ENCODE measurements at places on chromosomes 1 and 21.

- DNase-seq = no peak
These were observed 77.6 kb downstream of the CD247 start for GRCh38 chr1:167440776-167441175.

- DNase-seq = peak; percentile 23
These were observed 82.3 kb downstream of the DENND1B start for GRCh38 chr1:197692965-197693364.

DNA sequence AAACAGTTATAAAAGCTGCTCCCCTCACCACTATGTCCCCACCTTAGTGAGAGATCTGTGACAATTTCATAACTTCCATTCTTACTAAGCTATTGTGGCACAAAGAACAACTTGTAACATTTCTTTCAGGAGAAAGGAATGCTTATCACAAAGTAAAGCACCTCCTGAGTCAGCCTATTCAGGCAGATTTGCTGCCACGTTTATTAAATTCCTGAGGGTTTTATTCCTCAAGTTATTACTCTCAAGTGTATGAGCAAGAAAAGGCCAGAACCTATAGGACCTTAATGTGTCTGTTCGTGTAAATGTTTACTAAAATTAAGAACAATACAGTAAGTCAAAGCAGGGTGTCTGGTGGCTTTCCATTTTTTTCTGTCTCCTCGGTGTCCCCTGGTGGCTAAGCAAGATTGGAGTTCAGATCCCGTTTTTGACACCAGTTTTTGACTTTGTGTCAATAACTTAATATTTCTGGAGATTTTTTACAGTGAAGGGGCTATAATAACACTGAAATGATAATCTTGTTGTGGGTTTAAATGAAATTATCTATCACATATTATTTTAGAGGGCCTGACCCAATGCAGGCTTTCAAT, 1539.6 kb downstream of the BRINP3 start:
- peak; percentile 6 for DNase-seq

DNA sequence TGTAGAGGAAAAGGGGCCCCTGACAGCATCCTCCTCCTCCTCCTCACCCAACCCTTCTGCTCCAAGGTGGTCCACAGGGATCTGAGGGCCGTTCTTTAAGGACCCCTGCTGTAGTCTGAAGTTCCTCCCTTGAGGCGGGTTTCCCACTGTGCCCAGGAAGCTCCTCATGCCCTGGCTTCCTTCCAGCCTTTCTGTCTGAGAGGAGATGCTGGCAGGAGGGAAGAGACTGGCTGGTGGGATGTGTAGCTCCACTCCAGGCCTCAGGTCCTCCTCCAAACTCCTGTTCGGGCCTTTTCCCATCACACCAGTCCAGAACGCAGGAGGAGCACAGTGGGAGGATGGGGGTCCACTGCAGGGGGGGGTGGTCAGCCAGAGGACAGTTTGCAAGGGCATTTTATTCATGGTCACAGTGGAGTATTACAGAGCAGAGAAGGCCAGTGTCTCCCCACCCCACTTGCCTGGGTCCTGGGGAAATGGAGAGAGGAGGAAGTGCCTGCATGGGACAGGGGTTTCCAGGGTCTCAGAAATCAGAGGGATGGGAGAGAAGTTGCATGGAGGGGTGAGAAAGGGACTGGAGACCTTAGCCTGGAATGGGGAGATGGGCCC, 7.8 kb downstream of the ETV3L start:
- no peak for DNase-seq

DNA sequence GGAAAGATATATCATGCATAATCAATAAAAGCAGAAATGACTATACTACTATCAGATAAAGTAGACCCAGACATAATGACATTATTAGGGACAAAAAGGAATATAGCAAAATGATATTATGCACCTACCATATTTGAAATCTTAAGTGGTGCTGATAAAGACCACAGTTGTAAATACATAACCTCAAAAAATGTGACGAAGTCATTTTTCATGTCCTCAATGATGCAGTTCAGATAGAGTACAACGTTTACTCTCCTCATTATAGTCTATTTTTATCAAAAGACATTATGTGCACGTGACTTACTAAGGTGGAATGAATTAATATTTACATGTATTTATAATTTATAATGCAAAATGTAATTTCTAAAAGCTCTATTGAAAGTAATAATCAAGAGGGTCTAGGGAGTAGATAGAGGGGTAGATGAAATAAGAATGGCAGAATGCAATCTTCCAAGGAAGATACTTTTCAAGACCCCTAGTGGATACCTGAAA, 61.7 kb upstream of the TNFSF4 start:
- DNase-seq = no peak

DNA sequence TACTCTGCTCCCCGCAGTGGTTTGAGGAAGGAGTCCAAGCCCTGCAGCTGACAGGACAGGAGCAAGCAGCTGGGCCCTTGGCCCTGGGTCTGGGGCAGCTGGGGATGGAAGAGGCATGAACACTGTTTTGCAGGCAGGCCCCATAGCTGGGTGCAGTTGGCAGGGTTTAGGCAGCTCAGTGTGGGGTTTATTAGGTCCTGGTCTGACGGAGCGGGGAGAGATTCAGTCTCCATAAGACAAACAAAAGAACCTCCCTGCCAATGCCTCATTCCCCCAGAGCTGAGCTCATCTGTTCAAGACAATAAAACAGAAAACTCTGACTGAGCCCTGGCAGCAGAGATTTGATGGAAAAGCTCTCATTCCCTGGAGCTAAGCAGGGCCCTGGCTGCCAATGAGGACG, 37.3 kb downstream of the OLFML2B start:
- DNase-seq = no peak

- DNase-seq = no peak
These were observed 31.7 kb downstream of the ZP4 start for GRCh38 chr1:237858992-237859391.

GRCh38 chr1:200938955-200939354, 44.3 kb downstream of the INAVA start:
- DNase-seq = no peak

DNA sequence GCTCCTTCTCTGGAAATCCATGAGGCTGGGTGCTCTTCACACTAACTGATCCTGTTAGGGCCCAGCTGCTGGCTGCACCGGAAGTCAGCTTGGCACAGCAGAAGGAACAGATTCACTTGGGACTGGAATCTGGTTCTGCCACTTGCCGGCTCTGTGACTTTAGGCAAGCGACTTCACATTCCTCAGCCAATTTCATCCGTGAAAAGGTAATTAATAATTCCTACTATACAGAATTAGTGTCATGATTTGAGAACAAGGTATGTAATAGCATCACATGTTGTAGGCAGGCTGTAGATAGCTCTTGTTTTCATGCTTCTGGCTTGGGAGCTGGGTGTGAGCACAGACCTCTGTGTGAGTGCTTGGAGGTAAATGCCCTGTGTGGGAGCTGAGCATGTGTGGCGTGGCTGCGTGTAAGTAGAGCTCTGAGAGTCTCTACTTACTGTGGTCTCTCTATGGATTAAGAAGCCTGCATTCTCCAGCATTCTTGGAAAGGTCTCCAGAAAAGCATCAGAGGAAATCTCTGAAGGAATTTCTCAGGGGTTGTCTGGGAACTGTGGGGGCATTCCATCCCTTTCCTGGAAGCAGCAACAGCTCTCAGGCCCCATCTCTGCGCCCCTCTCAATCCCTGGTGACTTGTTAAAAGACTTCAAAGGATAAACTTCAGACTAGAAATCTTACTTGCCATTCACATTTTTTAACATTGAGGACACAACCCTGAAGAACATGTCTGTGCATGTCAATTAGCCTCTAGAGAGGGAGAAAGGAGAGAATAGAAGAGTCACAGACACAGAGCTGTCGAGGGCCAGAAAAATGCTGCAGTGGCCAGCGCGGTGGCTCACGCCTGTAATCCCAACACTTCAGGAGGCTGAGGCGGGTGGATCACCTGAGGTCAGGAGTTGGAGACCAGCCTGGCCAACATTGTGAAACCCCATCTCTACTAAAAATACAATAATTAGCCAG, 47.7 kb upstream of the PPM1J start:
- DNase-seq = peak; percentile 47

GRCh38 chr1:162169031-162169790, 99.7 kb downstream of the NOS1AP start:
- peak; percentile 66 for DNase-seq

GRCh38 chr1:41662061-41662764, 177.7 kb upstream of the EDN2 start:
- peak; percentile 78 for DNase-seq

- no peak for DNase-seq
These were observed 23.7 kb downstream of the ELAVL4 start for GRCh38 chr1:50132347-50132894.

DNA sequence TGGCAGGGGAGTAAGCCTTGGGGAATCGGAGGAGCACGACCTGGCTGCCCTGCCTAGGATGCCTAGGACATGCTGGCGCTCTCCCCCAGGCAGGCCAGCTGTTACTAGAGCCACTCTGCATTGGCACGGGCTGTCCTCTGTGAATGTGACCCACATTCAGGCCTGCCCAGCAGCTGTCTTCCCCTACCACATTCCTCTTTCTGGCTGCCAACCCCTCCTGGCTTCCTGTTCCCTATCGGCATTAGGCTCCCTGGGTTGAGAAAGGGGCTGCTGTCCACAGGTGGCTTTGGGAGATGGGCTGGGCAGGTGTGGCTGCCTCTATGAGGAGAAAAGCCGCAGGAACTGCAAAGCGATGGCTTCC, 2.3 kb upstream of the NFASC start:
- no peak for DNase-seq

- no peak for DNase-seq
These were observed 77.9 kb upstream of the NFIA start for GRCh38 chr1:61004262-61005003.

GRCh38 chr1:61638911-61639605, 85.9 kb downstream of the TM2D1 start:
- DNase-seq = peak; percentile 10

GRCh38 chr1:21290546-21290944, 282 bp upstream of the ECE1 start:
- no peak for DNase-seq

GRCh38 chr1:155320252-155320651, 442 bp upstream of the RUSC1 start:
- no peak for DNase-seq

- DNase-seq = peak; percentile 49
These were observed 114.2 kb downstream of the FCRL5 start for GRCh38 chr1:157438146-157438545.
